ENCODE measurements at places on chromosomes 16 and 17. TPM values are rescaled to one million over a fixed set of nuclear protein-coding genes. Genes with fewer than 3 reads are reported as not detected.

DNA sequence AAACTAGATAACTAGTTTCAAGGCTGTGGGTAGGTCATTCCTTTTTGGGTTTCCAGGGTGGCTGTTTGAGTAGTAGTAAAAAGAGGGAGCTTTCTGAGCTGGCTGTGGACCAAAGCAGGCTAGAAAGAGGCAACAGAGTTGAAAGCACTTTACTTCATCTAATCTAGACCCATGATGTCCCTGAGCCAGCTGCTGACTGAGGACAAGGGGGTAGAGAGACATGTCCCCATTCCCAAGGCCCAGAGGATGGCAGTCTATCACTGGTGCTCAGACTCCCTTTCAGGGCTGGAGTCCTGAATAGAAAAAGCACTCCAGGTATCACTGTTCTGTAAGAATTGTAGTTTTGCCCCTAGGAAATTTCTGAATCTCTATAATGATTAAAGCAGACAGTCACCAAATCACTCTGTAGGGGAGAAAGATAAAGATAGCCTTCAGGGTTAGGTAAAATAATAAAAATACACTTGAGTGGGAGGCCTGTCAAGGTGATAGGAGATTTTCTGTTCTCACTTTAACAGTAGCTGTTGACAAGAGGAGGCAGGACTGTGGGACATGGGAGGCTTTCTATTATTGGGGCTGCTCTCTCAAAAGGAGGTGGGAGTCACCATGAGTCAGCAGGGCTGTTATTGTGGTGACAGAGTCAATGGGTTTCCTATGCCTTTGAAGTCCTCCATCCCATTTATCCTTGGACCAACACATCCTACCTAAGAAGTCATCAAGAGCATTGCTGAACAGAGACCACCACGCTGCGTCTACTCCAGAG is 190.2 kb upstream of the MPHOSPH6 start:
- DNase-seq, result no peak

The INCA1 gene
- total RNA-seq, result not detected

GRCh38 chr16:26204138-26204537 is 512.4 kb downstream of the HS3ST4 start:
- DNase-seq, result no peak

- DNase-seq, result peak; percentile 30
Observed at GRCh38 chr17:30920282-30920681, 1.5 kb upstream of the ADAP2 start.

DNA sequence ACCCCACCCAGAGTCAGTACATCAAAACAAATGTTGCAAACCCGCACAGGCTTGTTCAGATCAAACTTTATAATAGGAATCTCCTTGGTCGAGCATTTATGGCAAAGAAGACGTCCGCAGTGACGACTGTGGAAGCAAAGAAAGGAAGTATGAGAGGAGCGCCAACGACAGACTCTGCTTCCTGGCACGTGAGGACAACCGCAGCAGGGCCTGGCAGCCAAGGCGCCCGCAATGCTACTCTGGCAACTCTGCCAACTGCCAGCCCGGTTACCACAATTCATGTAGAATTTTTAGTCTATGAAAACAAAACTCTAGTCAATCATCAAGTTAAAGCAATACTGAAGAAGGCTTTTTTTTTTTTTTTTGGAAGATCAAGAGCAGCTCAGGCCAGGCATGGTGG is 24.8 kb downstream of the CYB5D2 start:
- DNase-seq, result no peak

DNA sequence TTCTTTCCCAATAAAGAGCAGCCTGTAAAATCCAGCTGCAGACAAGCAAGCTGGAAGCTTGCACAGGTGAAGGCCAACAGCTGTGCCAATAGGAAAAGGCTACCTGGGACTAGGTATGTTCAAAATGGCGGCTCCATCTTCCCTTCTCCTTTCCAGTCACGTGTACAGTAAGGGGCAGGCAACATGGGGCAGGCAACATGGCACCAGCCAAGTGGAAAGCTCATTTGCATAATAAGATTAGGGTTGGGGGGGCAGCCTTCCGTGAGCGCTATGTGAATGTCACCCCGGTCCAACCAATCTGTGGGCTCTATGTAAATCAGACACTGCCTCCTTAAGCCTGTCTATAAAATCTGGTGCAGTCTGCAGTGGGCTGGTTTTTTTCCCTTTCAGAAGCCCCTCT is 31.3 kb downstream of the TVP23A start:
- no peak for DNase-seq
